ENCODE measurements at places on chromosomes 5 and 9.

DNA sequence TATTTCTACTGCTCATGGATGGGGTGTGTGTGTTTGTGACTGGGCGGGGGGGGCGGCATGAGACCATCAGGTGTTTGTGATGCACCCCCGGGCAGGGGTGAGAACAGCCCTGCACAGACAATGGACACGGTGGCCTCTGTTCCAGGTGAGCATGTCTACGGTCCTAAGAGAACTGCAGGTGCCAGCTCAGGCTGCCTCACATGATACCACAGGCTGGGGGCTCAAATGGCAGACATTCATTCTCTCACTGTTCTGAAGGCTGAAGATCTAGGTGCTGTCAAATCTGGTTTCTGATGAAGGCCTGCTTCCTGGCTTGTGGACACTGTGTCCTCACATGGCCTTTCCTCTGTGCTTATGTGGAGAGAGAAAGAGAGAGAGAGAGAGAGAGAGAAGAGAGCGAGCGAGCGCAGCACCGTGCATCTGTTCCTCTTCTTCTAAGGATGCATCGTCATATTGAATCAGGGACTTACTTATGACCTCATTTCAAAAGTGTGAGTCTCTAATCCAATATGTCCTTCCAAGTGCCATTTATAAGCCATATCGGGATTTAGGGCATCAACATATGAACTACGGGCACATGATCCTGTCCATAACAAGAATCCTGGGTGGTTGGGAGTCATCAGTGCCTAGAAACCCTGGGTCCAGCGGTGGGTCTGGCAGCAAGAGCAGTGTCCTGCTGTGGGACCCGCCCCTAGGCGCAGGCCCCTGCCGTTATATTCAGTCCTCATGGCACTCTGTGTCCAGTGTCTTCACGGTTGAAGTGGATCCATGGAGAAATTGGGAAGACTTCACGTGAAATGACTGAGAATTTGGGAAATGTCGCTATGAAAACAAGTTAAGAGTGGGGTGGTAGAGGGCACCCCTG, 42.5 kb downstream of the NXNL2 start:
- no peak for ATAC-seq

DNA sequence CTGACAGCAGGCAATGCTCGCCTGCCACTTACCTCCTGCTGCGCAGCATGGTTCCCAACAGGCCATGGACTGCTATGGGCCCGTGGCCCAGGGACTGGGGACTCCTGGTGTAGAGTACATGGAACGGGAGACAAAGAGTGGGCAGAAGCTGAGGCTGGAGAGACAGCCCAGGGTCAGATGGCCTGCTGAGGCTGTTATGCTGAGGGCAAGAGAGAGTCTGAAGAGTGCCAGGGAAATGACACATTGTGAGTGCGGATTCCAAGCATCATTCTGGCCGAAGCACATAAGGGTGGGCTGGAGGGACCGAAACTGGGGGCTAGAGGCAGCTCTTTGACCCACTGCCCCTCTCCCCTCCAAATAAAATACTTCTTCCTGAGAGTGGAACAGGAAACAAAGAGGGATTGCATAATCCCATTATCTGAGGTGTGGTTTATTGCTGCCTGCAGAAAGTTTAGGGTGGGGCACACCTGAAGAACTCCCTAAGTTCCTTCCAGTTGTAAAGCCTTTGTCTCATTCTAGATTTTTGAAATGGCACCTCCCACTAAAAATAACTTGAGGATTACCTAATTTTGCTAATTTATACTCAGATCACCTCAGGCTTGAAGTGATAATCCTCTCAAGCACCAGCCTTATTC, 158.1 kb downstream of the ATP10B start:
- ATAC-seq = no peak

GRCh38 chr5:115325296-115325959, 29.0 kb upstream of the CCDC112 start:
- no peak for ATAC-seq

DNA sequence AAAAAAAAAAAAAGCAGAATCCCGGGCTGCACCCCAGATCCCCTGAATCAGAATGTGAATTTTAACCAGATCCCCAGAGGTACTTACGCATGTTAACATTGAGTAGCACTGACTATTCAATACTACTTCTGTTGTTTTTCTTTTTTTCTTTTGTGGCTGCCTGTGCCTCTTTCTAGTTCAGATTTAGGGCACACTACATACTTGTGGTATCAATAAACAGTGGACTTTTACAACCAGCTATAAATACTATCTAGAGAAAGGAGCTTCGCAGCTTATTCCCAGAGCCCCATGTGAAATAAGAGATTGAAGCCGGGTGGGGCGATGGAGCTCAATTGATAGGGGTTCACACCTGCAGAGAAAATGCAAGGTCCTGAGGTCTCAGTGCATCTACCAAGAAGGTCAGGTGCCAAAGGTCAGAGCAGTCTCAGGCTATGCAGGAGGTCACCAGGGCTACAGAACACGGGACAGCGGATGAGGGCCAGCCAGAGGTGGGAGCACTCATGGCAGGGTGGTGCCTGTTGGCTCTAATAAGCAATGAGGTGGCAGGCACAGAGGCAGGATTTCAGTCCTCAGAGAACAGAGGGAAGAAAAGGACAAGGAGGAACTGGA, 22.3 kb downstream of the WWC1 start:
- ATAC-seq = no peak

DNA sequence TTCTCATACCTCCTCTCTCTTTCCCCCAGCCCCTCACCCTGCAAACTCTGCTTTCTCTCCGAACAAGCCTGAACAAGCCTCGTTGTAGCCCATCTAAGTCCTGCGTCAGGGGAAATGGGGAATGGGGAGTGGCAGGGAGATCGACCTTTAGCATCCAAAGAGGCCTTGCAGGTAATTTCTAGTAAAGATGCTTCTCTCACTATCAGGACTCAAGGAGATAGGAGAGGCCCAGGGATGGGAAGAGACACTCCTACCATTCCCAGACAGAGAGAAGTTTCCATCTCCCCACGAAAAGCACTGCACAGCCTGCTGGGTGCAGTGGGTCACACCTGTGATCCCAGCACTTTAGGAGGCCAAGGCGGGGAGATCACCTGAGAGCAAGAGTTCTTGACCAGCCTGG, 44.4 kb upstream of the CTNNA1 start:
- ATAC-seq = no peak

DNA sequence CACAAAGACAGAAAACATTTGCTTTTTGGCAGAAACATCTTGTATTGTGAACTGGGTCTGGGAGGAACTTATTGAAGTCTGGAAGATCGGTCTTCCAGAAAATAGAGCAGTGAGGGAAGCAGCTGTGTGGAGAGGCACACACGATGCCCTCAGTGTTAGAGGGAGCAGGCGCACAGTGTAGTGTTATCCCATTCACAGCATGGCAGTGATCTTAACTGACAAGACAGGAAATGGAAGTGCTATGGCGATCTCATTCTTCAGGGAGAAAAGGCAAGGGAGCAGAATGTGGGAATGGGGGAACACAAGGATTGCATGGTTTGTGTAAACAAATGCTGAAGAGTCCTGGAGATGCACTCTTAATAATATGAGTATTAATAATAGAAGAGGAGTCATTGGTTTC, 161.0 kb downstream of the PBX3 start:
- no peak for ATAC-seq

- no peak for ATAC-seq
Observed at GRCh38 chr5:66157046-66157445, 12.9 kb downstream of the SREK1 start.

DNA sequence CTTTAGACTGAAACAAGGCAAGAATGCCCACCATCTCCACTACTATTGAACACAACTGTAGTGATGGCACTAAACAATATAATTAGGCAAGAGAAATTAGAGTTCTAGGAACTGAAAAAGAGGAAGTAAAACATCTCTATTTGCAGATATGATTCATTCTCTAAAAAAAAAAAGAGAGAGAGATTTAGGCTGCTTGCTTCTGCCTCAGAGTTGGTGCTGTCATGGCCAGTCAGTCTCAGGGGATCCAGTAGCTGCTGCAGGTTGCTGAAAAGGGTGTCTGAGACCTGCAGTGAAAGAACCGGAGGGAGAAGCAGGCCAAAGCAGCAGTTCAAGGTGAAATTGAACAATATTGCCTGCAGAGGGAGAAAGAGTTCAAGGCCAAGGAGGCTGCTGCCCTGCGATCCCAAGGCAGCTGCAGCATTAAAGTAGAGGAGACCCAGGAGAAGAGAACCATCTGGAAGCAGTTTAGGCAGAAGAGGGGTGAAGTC, 72.5 kb downstream of the AP3B1 start:
- no peak for ATAC-seq

DNA sequence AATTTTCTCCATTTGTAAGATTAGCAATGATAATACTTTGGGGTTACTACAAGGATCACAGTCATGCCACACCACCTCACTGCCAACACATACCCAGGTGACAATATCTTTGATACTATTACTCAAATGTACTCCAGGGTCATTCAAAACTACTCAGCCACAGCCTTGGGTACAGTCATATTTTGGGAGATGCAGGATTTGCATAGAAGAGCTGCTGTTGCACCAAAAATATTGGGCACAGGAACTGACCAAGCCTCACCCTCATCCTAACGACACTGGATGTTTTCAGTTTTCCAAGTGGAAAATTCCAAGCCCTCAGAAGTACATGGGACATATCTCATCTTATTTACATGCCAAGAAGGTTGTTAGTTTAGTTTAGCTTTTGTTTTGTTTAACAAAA, 120.9 kb upstream of the C6 start:
- ATAC-seq = no peak

DNA sequence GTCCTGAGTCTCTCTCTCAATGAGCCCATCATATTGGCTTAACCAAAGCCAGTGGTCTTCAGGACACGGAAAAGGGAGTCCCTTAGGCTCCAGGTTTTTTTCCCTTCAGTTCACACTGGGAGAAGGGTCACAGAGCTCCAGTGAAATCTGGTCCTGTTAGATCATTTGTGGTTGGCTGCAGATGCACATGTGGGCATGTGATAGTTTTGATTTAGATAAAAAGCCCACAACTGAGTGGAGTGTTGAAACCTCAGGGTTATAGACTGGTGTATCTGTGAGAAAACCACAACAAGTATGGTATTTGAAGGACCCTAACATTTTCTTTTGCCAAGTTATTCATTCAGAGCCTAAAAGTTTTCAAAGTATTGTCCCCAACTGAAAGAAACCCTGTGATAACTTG, 46.7 kb downstream of the PRLR start:
- ATAC-seq = no peak

DNA sequence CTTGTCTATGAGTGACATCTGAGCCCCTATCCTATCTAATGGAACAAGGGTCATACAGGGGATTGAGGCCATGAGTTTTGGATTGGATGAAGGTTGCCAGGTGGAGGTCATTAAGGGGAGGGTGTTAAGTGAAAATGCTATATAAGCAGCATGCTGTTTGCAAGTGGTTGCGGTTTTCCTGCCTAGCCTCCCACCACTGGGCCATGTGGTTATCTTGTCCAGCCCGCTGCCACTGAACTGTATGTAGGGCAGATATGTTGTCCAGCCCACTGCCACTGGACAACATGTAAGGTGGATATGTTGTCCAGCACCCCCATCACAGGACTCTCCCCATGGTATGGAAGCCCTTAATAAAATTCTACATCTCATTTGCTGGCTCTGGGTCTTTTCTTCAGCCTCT, 200.0 kb downstream of the FGF10 start:
- no peak for ATAC-seq

DNA sequence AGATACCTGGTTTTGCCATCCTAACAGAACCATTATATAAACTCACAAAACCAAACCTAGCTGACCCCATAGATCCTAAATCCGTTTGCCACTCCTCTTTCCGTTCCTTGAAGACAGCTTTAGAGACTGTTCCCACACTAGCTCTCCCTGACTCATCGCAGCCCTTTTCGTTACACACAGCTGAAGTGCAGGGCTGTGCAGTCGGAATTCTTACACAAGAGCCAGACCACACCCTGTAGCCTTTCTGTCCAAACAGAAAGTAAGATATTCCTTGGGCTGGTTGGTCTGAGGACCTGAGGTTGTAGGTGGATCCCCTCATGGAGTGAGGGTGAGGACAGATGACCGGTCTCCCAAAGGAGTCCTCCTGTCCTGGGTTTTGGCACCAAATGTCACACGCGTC, 56.7 kb upstream of the NAA35 start:
- ATAC-seq = no peak

GRCh38 chr5:148084269-148084668, 20.5 kb downstream of the SPINK5 start:
- ATAC-seq = no peak

- ATAC-seq = no peak
Observed at GRCh38 chr5:54525261-54525660, 7.7 kb downstream of the SNX18 start.

GRCh38 chr9:137146527-137146918, 7.6 kb downstream of the GRIN1 start:
- ATAC-seq = no peak

DNA sequence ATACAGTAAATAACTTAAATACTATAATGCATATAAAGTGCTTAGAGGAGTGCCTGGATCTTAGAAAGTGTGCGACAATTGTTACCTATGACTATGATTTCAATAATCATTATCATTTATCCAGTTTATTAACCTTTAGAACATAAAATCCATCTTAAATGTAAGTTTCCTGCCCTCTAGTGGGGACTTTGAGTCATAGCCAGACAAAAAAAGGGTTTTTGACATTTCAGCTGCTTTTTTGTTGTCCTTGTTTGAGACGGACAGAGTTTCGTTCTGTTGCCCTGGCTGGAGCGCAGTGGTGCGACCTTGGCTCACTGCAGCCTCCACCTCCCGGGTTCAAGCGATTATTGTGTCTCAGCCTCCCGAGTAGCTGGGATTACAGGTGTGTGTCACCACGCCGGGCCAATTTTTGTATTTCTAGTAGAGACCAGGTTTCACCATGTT, 9.7 kb upstream of the C9orf152 start:
- no peak for ATAC-seq

DNA sequence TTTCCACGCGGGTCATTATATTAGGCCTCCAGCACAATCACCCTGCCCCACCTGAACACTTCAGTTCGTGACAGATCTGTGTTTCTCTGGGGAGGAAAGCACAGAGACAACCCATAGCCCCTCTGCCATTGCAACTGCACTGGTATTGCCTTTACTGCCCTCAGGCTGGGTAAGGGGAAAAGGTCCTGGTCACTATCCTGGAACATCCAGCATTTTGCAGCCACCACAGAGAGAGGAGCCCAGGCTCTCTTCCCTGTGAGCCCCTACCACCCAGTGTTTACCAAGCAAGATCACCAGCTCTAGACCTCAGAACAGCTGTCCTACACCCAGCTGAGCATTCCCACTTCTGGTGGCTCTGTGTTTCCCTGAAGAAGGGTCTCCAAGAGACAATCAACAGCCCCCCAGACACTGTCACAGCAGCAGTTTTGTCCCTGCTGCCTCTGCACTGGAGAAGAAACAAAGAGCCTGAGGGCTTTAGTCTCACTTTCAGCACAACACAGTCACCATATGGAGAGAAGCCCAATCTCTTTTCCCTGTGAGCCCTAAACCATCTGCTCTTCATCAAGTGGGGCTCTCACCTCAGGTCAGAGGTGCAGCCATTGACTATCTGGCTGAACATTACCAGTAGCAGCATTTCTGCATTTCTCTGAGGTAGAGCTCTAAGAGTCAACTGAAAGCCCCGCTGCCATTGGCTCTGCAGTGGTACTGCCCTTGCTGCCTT, 655.2 kb upstream of the FAM174A start:
- no peak for ATAC-seq
